ENCODE measurements at places on chromosomes 7 and 10. TPM values are rescaled to one million over a fixed set of nuclear protein-coding genes. Genes with fewer than 3 reads are reported as not detected.

ASZ1 gene
- total RNA-seq: not detected

LIPA gene
- total RNA-seq: 25.2 TPM

TAS2R3 gene
- total RNA-seq: 2.7 TPM

SNX10 gene
- 3.6 TPM for total RNA-seq

PLEKHS1 gene
- not detected for total RNA-seq

TMEM236 gene
- total RNA-seq: 0.04 TPM

TACC2 gene
- 106 TPM for total RNA-seq

TMEM213 gene
- total RNA-seq: not detected

PLCE1 gene
- total RNA-seq: 3.4 TPM

WNT8B gene
- not detected for total RNA-seq

MCM10 gene
- total RNA-seq: 2.3 TPM

SORBS1 gene
- total RNA-seq: 99.1 TPM

DLD gene
- total RNA-seq: 132 TPM

GIMAP8 gene
- 4.0 TPM for total RNA-seq

SUFU gene
- total RNA-seq: 8.9 TPM

GPRIN2 gene
- 8.3 TPM for total RNA-seq

GPR22 gene
- total RNA-seq: not detected

RBP3 gene
- not detected for total RNA-seq

UPK3B gene
- total RNA-seq: 34.3 TPM

UPK3BL2 gene
- 18.6 TPM for total RNA-seq

SLC16A9 gene
- total RNA-seq: 14.5 TPM

SAP25 gene
- total RNA-seq: not detected

HOXA4 gene
- 2.9 TPM for total RNA-seq

CAMK2B gene
- total RNA-seq: 0.61 TPM

AOAH gene
- total RNA-seq: 0.68 TPM

CD36 gene
- 4.0 TPM for total RNA-seq

ENKUR gene
- total RNA-seq: not detected

HYAL4 gene
- total RNA-seq: not detected

GLCCI1 gene
- total RNA-seq: 1.5 TPM

SPAM1 gene
- total RNA-seq: not detected

ARMC10 gene
- total RNA-seq: 42.5 TPM

GIMAP5 gene
- 29.4 TPM for total RNA-seq

FKBP9 gene
- 47.8 TPM for total RNA-seq

KAZALD1 gene
- not detected for total RNA-seq

TEX47 gene
- total RNA-seq: not detected

FAM25G gene
- total RNA-seq: 10.0 TPM

GPR85 gene
- 0.31 TPM for total RNA-seq

HABP2 gene
- total RNA-seq: under 0.01 TPM

RSPH10B2 gene
- not detected for total RNA-seq

SNCG gene
- 15.4 TPM for total RNA-seq

CHN2 gene
- 0.75 TPM for total RNA-seq

NEURL1 gene
- not detected for total RNA-seq

AMPH gene
- total RNA-seq: not detected

NKX1-2 gene
- total RNA-seq: 0.75 TPM

OR6B1 gene
- total RNA-seq: not detected

CYP3A4 gene
- total RNA-seq: not detected

VPS37D gene
- 1.3 TPM for total RNA-seq

Data from esophagus squamous epithelium (tissue), 5 donors.